Posterior cingulate gyrus (tissue), 11 donors: ENCODE measurements at places on chromosomes 5 and 9.

DNA sequence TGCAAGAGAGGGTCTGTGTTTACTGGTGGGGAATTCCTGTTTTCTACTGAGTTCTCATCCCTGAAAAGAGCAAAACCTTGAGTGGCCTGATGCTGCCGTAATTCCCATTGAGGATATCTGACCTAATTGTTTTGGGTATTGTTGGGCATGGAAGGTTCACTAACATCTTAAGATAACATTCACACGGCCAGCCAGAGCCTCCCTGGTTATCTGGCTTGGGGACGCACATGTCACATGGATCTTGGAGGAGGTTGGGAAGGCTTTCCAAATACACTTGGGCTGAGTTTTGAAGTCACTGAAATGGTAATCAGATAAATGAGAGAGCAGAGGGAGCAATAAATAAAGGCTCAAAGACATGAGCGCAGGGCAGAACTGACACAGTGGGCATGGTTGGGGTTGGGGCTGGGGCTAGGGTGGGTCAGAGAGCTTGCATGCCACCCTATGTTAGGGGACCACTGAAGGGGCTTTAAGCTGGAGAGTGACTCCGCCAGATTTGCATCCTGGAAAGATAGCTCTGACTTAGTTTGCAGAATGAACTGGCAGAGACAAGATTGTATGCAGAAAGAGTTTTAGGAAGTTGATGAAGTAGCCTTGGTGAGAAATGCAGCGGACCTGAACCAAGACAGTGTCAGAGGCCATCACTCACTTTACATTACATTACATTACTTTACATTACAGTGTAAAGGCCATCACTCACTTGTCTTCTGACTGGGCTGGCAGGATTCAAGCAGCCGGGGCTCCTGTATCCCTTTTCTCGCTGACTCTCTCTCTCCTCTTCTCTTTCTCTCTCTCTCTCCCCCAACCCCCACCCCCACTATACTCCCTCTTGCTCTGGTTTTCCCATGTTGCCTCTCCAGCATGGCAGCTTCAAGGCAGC lies 24.2 kb downstream of the SLC1A1 start:
- no peak for DNase-seq

GRCh38 chr9:131584858-131585257 lies 39.5 kb downstream of the PRRT1B start:
- DNase-seq = no peak

DNA sequence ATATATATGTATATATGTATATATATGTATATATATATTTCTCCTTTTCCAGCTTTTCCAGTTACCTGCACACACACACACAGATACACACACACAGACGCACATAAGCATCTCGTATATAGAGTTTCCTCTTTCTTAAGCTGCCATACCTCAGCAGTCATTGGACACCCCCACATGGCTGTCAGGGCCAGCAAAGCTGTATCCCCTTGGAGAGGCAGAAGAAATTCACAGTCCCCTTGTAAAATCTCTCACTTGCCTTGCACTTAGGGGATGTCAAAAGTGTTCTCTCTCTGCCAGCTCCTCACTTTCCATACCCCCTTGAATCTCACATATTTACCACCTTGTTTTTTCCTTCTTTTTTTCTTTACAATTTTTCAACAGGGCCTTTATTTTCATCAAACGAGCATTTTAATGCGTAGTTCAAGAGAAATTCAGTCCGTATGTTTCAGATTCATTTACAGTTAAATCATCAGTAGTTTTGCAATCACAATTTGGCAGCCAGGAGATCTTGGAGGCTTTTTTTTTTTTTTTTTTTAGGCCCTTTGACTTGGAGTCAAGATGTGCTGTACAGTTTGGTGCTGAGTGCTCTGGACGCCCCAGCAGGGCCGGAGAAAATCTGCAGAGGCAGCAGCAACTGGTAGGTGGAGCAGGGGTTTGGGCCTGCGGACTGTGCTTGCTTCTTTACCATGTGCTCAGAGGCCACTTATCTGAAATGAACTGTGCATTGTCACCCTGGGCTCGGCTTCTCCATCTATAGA lies 244.9 kb upstream of the KLF4 start:
- no peak for DNase-seq

- DNase-seq = no peak
Observed at GRCh38 chr9:95373069-95373681, 55.7 kb upstream of the FANCC start.
